ENCODE measurements at places on chromosomes 5 and 9. TPM values are rescaled to one million over a fixed set of nuclear protein-coding genes. Genes with fewer than 3 reads are reported as not detected.

- peak; percentile 90 for DNase-seq
Observed at GRCh38 chr5:111830333-111830732, 73.3 kb upstream of the NREP start.

DNA sequence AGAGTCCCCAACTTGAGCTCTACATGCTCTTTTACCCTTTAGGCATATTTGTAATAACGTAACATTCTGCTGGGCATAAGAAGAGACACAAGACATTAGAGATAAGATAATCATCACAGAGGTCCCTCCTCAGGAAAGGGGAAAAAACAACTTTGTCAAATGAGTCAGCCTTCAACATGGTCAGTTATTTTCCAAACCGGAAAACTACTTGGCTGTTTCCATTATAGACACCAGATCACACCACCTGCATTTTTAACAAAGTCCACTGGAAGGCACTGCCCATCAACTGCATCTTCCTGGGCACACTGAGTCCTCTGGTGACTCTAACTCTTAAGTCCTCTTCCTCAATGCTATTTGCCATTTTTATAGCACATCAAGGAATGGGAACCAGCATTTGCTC lies 221.8 kb downstream of the FAM114A2 start:
- DNase-seq: no peak

- no peak for DNase-seq
Observed at GRCh38 chr5:53161876-53162275, 52.3 kb upstream of the MOCS2 start.

- no peak for DNase-seq
Observed at GRCh38 chr5:149288436-149288835, 16.8 kb downstream of the AFAP1L1 start.

- peak; percentile 66 for DNase-seq
Observed at GRCh38 chr9:121447321-121447834, 52.3 kb downstream of the GGTA1 start.

GRCh38 chr9:27672718-27673117 lies 99.4 kb upstream of the C9orf72 start:
- peak; percentile 26 for DNase-seq

GRCh38 chr9:70411121-70411929 lies 3.1 kb downstream of the KLF9 start:
- peak; percentile 85 for DNase-seq

GRCh38 chr9:113341712-113342410 lies 1.8 kb upstream of the WDR31 start:
- no peak for DNase-seq

DNA sequence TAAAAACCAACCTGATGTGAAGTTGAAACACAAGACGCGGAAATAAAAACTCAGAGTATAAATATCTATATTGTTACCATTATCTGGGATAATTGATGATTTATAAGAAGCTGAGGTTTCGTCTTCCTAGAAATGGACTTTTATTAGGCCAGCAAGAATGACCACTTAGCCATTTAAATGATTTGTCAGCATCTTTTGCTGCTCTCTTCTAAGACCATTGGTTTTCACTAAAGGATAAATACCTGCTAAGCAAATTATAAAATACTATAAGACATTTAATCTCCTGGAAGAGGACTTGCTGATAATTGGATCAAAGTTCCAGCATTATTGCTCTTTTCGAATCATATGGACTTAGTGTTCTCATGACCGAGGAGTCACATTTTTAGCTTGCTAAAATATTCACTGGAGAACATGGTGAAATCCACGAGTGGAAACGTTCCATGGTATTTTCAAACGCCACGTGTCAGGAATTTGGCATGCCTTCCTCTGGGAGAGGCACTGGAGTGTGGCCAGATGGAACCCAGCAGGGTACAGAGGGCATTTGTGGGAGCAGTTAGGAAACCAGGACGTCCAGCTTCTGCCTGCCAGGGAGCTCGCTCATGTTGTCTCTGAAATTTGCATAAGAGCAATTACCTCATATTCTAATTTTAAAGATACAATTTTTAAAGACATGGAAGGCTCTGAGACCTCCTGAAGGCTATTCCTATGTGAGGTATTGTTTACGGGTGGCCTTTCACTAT lies 43.1 kb downstream of the TNFAIP8 start:
- no peak for DNase-seq

GRCh38 chr9:110121170-110121569 lies 86.8 kb downstream of the C9orf152 start:
- DNase-seq: no peak

- no peak for DNase-seq
Observed at GRCh38 chr9:89478821-89479668, 18.9 kb downstream of the SEMA4D start.

DNA sequence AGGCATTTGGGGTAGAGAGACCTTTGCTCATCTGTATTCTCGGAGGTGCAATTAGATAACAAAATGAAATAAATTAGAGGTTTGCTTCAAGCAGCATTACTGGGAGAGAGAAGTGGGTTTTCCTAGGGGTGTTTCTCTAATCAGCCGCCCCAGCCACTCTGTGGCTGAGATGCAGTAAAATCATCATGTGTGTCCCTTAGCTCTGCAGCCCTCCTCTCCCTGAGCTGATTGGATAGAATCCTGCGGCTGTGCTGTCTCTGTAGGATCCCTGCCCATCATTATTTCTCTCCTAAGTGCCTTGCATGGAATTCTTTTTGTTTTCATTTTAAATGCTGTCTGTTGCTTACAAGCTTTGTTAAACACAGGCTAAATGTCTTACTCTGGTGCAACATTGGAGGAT lies 171.4 kb downstream of the SH3GL2 start:
- no peak for DNase-seq

DNA sequence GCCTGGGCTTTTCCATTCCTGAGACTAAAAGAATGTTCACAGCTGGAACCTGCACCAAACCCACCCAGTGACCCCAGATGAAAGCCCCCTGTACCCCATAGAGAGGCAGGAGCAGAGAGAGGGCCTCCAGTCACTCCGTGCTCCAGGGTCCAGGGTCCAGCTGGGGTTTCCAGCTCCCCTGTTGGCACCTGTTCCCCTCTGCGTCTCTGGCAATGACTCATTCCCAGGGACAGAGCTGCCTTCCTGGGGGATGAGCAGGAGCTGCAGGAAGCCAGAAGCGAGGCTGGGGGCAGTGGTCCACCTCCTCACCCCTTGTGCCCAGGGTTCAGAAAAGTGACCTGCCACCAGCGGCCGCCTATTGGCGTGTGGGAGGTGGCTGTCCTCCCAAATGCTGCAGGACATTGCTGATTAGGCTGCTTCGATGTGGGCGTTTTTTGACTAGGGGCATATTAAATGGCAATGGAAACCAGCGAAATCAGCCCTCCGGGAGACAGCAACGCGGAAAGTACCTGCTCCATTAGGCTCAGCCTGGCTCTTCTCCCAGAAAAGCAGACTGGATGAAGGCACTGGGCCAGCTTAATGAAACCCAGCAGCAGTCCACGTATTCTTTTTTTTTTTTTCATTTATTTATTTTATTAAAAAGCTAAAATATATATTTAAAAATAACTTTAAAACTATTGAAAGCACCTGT lies 97.4 kb downstream of the DAP start:
- DNase-seq: peak; percentile 55

DNA sequence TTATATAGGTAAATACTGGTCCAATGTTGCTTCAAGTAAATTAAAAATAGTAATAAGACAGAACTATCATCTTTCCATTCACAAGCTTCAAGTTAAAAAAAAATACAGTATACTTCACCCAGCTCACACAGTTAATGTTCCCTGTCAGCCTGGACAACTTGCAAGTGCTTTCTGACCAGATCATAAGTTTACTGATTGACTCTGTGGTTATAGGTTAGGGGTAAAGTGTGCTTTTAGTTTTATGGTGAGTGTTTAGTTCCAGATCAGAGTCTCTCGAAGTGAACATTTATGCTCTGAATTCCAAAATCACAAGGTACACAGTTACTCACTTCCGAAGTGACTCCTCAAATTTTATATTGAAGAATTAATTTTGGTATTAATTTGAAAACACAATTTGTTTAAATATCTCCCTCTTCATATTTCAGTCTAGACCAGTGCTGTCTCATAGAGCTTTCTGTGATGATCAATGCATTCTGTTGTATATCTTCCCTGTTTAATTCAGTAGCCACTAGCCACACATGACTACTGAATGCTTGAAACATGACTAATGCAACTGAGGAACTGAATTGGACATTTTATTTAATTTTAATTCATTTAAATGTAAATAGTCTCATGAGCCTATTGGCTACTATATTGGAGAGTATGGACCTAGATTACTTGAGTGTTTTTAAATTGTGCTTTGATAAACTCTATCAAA lies 90.7 kb downstream of the MEF2C start:
- DNase-seq: no peak

GRCh38 chr9:130714586-130715110 lies 21.1 kb downstream of the EXOSC2 start:
- DNase-seq: no peak

DNA sequence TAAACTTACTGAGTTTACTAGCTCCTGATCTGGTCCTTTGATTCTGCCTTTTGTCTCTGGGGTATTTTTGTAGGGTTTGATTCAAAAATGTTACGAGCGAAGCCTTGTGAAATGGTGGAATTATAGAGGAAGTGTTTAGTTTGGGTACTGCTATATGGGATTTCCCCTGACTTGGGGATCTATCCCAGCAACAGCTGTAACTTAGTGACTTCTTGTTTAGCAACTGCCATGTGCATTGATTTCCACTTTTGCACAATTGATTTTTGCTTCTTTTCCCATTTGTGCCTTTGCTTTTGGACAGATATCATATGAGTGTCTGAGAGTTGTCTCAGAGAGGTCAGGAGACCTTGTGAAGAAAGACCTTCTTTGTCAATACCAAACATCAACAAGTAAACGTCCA lies 248.5 kb upstream of the DAP start:
- no peak for DNase-seq

- peak; percentile 57 for DNase-seq
Observed at GRCh38 chr9:116287721-116288120, 134.1 kb downstream of the PAPPA start.

- peak; percentile 65 for DNase-seq
Observed at GRCh38 chr5:176653401-176654385, 6.4 kb downstream of the TSPAN17 start.

DNA sequence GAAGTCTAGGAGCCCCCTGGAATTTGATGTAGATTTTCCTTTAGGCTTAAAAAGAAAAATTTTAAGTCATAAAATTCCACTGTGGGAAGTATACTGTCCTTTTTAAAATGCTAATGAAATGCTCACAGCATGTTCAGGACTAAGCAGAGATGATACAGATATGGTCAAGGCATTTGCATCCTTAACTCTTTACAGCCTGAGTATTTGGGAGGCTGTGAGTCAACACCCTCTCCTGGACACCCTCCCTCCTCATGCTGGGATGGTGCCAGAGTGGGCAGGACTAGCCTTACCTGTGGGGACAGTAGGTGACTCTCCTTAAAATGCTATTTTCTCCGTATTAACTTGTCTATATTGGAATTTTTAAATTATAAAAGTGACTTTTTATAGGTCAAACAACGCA lies 197.4 kb upstream of the ELL2 start:
- no peak for DNase-seq

GRCh38 chr5:34586117-34586885 lies 69.8 kb upstream of the RAI14 start:
- DNase-seq: peak; percentile 77

- DNase-seq: no peak
Observed at GRCh38 chr9:115596746-115597080, 478.8 kb upstream of the TNC start.

DNA sequence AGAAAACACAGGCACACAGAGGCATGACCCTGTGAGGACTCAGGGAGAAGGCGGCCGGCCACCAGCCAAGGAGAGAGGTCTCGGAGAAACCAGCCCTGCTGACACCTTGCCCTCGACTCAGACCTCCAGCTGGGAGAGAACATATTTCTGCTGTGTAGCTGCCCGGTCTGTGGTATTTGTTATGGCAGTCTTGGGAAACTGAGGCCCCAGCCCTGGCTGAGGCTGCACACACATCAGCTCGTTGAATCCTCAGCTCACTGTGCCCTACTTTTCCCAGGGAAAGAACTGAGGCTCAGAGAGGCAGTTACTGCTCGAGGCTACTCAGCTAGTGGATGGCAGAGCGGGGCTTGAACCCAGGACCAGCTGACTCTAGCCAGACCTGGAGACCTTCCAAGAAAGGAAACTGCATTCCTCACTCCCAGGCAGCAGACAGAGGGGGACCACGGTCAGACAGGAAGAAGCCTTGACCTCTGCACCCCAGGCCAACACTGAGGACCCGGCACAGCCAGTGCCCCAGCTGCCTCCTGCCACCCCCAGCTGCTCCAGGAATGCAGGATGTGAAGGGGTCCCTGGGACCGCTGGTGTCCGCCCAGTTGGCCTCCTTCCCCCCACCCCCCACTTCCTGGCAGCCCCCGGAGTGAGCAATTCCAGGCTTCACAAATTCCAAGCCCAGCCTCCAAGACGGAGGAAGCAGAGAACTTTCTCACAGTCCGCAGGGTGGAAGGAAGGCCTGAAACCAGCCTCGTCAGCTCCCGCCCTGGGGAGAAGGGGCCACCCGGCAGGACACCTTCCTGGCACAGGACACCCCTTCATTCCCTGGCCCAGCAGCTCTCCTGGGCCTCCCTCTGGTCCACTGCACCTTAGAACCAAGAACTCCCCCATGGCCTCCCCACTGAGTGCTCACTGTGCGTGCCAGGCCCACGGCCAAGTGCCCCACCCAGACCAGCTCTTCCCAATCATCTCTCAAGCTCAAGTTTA lies 69.9 kb downstream of the LRSAM1 start:
- DNase-seq: peak; percentile 95

DNA sequence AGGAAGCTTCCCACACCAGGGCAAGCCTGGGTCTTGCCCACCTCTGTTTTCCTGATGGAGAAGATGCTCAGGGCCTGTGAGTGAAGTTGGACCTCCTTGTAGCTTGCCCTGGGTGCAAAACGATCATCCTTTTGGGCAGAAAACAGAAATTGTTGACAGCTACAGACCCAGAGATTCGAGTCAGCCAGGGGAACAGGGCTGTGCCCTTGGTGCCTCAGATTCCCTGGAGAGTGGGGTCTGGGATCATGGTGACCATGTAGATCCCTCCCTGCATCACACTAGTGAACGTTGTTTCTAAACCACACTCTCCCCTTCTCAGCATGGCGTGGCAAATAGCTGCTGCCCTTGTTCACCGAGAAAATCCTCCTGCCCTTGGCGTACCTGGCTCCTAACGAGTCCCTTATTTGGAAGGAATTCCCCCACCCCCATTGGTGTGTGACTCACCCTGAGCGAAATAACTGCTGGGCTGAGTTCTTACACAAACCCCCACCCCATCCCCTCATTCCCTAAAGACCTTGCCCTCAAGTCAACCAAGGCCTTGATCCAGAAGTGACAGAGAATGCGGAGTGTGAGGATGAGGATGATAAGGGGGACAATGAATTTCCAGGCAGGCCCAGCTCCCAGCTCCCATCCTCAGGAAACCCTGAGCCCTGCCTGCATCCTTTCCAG lies 1.1 kb upstream of the DCANP1 start:
- peak; percentile 59 for DNase-seq

GRCh38 chr5:69454460-69455249 lies 37.9 kb upstream of the OCLN start:
- no peak for DNase-seq

- DNase-seq: no peak
Observed at GRCh38 chr9:124415852-124416484, 726 bp upstream of the PSMB7 start.

Gene LCN9
- not detected for total RNA-seq

Gene PCDHA9
- total RNA-seq: 0.51 TPM

Gene SMU1
- 43.9 TPM for total RNA-seq

Gene PPP3R2
- total RNA-seq: not detected

Gene TAF1L
- 0.03 TPM for total RNA-seq

Gene S1PR3
- 13.1 TPM for total RNA-seq

Gene SLC25A2
- 1.8 TPM for total RNA-seq

Gene HNRNPH1
- 746 TPM for total RNA-seq

Gene NPR3
- total RNA-seq: 0.86 TPM

Gene NUTM2G
- under 0.01 TPM for total RNA-seq

Gene CYLC2
- total RNA-seq: not detected

Gene FOXD4L5
- not detected for total RNA-seq

Gene ACTBL2
- total RNA-seq: 8.7 TPM
